ENCODE measurements at places on chromosomes 3 and 15.

DNA sequence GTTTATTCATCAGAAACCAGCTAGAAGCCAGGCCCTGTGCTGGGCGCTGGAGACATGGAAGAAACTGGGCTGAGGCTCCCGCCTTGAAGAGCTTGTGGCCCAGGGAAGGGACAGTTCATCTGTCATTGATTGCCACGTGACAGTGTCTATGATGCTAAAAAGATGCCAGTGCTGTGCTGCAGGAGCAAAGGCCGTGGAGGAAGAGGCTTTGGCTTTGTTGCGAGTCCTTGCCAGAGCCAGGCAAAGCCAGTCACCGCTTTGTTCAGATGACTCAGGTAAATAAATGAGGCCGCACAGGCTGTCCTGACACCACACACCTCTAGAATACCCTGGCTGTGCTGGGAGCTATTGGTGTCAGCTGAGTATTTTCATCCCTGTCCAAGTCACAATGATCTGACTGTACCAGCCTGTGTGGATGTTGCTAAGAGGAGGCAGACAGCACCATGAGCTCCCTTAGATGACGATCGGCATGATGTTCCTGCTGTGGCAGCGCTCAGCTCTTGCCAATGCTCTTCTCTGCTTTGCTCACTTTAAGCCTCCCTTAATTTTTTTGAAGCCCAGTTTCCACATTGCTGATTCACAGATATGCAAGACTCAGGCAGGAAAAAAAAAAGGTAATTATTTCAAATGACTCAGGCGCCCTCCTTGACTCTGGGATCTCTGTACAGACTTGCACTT, 77.5 kb downstream of the CCNL1 start:
- no peak for DNase-seq

GRCh38 chr15:56933410-56933809, 15.0 kb downstream of the TCF12 start:
- DNase-seq = no peak

- DNase-seq = no peak
Observed at GRCh38 chr15:74245342-74245931, 9.3 kb downstream of the CCDC33 start.

DNA sequence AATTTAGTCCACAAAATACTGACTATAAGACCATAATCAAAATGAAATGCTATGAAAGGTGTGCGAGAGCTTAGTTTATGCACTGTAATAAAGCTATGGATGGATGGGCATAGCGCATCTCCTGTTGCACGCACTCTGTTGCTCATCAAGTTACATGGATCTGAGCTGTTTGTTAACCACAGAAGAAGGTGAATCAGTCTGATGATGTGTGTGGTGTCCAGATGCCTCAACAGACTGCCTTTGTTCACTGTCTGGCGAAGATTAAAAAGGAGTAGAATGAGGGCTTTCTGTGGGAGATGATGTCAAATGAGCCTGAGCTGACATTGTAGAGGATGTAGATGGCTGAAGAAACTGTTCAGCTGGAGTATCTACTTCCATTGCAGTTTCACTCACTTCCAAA, 36.1 kb downstream of the NSMCE3 start:
- no peak for DNase-seq

DNA sequence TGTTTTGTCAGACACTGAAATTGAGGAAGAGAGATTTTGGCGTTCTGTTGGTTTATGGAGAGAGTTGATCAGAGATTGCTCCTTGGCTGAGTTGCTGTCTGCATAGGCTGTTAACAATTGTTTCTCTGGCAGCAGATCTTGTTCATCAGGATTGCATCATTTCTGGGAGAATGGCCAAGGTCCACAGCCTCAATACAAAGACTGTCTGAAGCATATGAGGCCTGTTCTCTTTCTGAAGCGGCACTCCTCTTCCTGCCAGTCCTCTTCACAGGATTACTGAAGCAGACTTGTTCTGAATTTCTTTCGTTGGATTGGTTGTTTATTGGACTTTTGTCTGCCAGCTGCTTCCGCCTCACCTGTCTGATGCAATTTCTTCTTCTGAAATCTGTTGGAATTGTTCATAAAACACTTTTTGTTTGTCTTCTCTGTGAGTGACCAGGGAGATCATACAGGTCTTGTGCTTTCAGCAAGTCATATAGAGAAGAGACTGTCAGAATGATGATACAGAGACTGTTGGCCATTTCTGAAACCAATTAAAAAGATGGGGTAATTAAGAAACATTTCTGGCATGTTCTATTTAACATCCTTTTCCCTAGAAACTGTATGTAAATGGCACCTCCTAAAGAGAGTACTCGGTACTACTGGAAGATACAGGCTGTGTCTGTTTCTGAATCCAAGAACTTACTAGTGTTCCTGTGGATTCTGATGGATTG, 25.5 kb downstream of the SETD5 start:
- no peak for DNase-seq

GRCh38 chr15:71730277-71731144, 79.8 kb upstream of the NR2E3 start:
- DNase-seq = no peak

DNA sequence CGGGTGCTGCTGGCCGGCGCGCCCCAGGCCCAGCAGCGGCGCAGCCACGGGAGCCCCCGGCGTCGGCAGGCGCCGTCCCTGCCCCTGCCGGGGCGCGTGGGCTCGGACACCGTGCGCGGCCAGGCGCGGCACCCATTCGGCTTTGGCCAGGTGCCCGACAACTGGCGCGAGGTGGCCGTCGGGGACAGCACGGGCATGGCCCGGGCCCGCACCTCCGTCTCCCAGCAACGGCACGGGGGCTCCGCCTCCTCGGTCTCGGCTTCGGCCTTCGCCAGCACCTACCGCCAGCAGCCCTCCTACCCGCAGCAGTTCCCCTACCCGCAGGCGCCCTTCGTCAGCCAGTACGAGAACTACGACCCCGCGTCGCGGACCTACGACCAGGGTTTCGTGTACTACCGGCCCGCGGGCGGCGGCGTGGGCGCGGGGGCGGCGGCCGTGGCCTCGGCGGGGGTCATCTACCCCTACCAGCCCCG, 777 bp downstream of the LOXL1 start:
- no peak for DNase-seq

GRCh38 chr3:52793702-52794611, 639 bp upstream of the ITIH3 start:
- no peak for DNase-seq

GRCh38 chr3:194937144-194937543, 251.5 kb downstream of the FAM43A start:
- no peak for DNase-seq

DNA sequence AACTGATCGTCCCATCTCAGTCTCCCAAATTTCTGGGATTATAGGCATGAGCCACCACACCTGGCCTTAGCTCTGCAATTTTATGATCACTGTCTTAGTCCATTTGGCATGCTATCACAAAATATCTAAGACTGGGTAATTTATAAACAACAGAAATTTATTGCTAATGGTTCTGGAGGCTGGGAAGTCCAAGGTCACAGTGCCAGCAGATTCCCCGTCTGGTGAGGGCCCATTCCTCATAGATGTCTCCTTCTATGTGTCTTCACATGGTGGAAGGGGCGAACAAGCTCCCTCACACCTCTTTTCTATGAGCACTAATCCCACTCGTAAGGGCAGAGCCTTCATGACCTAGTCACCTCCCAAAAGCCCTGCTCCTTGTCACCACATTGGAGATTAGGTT, 55.3 kb upstream of the KIF23 start:
- DNase-seq = no peak

GRCh38 chr15:86629409-86630356, 550.0 kb downstream of the AGBL1 start:
- no peak for DNase-seq

GRCh38 chr15:89566181-89566580, 9.1 kb upstream of the TICRR start:
- no peak for DNase-seq

DNA sequence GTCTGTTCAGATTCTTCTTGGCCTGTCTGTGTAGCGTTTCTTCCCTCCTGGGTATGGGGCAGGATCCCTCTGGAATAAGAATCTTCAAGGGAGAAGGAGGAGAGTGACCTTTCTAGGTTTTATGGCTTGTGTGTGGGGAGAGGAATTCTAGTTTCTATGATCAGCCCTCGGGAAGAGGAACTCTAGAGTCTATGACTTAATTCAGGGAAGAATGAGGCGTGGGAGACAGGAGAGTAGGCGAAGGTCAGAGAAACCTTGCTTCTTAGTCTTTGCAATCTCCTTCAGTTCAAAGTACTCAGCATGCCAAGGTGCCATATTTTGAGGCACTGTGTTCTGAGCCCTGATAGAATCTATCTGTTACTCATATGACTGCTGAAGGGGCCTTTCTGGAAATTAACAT, 99.2 kb upstream of the C3orf80 start:
- DNase-seq = no peak

DNA sequence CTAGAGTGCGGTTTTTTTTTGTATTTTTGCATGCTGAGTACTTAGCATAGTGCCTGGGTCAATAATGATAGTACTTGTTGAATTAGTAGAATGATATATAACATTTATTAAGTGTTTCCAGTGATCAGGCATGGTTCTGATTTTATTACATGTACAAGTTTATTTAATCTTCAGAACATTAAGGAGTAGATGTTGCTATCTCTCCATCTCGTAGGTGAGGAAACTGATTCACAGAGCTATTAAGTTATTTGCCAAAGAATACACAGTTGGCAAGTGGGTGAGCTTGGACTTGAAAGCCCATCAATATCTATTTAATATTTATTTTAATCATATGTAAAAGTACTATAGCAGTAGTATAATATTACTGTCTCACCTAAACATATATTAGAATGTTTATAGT, 219.5 kb downstream of the CACNA2D3 start:
- DNase-seq = no peak

GRCh38 chr3:39294446-39295183, 14.8 kb upstream of the CX3CR1 start:
- no peak for DNase-seq

GRCh38 chr3:73556520-73557372, 68.0 kb downstream of the PDZRN3 start:
- DNase-seq = no peak

- DNase-seq = no peak
Observed at GRCh38 chr3:69251078-69251805, 128.8 kb upstream of the LMOD3 start.

GRCh38 chr3:153573481-153573880, 411.5 kb downstream of the RAP2B start:
- no peak for DNase-seq

GRCh38 chr3:35624698-35625097, 14.6 kb upstream of the ARPP21 start:
- no peak for DNase-seq

- no peak for DNase-seq
Observed at GRCh38 chr3:190258634-190259033, 63.6 kb downstream of the CLDN1 start.

GRCh38 chr15:100108846-100109245, 232.9 kb downstream of the ADAMTS17 start:
- no peak for DNase-seq

GRCh38 chr3:128624526-128625138, 26.0 kb downstream of the RPN1 start:
- DNase-seq = no peak

- DNase-seq = no peak
Observed at GRCh38 chr3:161348796-161349400, 22.4 kb downstream of the SPTSSB start.

GRCh38 chr15:94135486-94136147, 95.7 kb upstream of the MCTP2 start:
- DNase-seq = no peak

GRCh38 chr15:32119286-32119685, 89.0 kb downstream of the CHRNA7 start:
- DNase-seq = no peak

- no peak for DNase-seq
Observed at GRCh38 chr15:71804695-71805470, 5.5 kb upstream of the NR2E3 start.

DNA sequence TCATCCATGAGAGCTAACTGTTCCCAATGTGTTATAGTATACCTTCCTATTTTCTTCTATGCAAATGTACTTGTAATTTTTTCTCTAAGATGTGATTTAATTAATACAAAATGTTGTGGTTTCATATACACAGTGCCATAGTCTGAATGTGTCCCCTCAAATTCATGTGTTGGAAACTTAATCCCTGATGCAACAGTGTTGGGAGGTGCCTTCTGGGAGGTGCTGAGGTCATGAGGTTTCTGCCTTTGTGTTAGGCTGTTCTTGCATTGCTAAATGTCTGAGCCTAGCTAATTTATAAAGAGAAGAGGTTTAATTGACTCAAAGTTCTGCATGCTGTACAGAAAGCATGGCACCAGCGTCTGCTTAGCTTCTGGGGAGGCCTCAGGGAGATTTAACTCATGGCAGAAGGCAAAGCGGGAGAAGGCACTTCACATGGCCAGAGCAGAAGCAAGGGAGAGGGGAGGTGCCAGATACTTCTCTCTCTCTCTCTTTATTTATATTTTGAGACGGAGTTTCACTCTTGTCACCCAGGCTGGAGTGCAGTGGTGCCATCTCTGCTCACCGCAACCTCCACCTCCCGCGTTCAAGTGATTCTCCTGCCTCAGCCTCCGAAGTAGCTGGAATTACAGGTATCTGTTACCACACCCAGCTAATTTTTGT, 34.7 kb upstream of the BNIP2 start:
- no peak for DNase-seq

GRCh38 chr3:52022323-52023100, 26.8 kb upstream of the RPL29 start:
- no peak for DNase-seq

DNA sequence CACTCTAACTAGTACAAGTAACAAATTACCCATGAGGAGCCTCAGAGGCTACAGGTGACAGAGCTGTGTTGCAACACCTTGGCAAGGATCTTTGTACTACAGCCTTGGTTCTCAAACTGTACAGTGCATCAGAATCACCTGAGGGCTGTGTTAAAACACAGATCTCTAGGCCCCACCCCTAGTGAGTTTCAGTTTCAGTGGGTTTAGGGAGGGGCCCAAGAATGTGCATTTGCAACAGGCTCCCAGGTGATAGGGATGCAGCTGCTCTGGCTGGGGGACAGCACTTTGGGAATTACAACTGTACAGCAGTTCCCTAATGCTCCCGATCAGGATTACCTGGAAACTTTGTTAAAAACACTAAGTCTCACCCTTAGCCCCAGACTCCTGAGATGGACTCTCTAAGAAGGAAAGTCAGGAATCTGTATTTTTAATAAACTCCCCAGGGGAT, 66.1 kb upstream of the NR2F2 start:
- DNase-seq = no peak

DNA sequence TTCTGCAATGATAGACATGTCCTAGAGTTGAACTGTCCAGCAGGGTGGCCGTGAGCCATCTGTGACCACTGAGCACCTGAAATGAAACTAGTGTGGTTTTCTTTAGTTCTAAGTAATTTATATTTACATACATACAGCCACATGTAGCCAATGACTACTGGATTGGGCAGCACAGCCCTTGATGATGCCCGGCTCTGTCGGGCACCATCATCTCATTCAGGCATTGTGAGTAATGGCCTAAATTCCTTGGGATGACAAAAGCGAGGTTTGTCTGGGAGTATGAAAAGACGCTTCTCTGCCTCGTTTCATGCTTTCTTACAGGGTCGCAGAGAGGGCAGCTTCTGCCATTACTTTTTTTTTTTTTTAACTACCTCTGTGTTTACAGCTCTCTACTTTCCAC, 251.9 kb upstream of the HES1 start:
- DNase-seq = no peak
